ENCODE measurements at places on chromosomes 7 and 10. TPM values are rescaled to one million over a fixed set of nuclear protein-coding genes. Genes with fewer than 3 reads are reported as not detected.

GRCh38 chr10:21797984-21798765 lies 205.4 kb downstream of the DNAJC1 start:
- DNase-seq = no peak

LAMB1 gene
- polyA plus RNA-seq = 59.9 TPM

GNGT1 gene
- polyA plus RNA-seq = not detected

CRPPA gene
- polyA plus RNA-seq = 2.3 TPM

Data from right cardiac atrium (tissue), 5 donors.